ENCODE measurements at places on chromosomes 6 and 20. TPM values are rescaled to one million over a fixed set of nuclear protein-coding genes. Genes with fewer than 3 reads are reported as not detected.

DNA sequence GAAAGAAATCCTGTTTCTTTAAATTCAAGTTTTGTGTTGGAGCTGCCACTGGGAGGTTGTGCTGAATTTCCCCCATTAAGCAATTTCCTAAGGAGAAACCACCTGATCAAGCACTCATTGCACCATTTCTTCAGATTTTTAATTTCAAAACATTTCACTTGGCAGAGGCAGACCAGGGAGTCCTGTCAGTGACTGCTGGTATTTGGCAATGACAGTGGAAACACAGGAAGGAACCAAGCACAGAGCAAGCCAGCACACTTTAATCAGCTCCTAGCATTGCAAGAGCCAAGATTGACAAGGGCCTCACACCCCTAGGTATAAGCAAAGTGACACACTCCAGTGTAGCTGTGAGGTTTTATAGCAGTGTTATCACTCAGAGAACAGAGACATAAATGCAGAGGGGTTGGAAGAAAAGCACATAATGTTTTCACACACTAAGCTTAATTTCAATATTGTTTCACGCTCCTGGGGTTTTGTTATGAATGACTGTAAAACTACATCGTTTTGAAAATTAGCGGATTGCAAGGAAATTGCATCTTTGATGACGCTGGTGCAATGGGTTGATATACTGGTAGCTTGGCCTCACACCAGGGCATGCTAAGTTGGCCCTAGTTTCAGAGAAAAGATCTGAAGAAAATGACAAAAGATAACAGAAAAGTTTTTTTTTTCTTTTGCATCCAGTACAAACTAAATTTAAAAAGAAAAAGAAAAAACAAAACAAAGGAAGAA, 768.4 kb downstream of the TFAP2A start:
- no peak for DNase-seq

DNA sequence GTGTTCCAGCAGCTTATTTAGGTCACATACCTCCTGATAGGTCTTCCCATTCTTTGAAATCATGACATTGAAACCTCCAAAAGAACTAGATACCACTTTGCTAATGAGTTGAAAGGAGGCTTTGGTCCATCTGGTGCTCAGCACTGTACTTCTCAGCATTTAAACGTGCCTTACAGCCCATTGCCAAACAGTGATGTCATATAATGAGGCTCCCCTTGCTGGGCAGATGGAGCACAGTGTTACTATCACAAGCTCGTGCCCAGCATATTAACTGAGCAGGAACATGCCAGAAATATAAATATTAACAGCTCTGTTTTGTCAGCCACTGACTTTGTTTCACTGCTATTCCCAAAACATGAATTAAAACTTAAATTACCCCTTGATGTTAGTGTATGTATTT, 25.5 kb upstream of the MAPK13 start:
- DNase-seq: no peak

DNA sequence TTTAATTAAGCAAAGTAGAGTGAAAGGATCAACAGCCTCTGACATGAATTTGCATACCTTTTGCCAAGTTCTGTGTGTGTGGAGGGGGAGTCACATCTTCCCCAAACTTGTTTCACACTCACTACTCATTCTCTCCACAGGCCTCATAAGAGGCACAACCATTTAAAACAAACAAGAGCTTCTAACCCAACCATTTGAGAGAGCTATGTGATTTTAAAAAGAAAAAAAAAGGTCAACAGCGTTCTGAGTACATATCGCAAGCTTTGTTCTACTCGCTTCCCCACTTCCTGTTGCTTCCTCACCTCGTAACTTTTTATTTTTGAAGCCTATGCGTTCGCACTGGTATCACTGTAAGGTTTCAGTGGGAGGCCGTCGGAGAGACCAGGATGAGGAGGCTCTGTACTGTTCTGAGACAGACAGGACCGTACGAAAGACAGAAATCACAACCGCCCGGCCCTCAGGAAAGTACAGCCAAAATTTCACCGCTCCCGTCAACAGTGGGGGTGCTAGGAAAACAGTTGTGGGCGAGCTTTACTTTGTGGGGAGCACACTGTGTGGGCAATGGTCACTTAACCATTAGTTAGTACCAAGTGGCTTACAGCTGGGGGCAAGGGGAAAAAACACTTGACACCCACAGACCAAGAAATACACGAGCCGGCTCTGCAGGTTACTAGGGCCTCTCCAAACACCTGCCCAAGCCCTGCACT, 61.3 kb downstream of the TRERF1 start:
- DNase-seq: no peak

- DNase-seq: no peak
Measured at GRCh38 chr6:121067381-121067780, 266.9 kb downstream of the TBC1D32 start.

DNA sequence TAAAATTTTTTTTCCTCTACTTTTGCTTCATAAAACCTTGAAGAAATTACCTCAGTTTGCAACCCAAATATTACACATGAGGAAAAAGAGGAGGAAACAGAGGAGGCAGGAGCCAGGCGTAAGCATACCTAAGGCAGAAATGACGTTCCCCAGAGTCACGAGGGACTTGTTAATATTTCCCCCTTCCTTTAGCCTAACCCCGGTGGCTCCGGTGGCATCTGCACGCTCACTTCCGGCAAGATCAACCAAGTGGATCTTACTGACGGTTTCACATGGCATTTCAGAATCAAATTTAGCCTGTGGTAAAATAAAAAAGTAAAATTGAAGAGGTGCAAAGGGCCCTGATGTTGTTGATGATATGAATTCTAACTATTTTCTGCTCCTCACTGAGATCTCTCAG, 67.4 kb downstream of the KIF16B start:
- DNase-seq: no peak

- no peak for DNase-seq
Measured at GRCh38 chr6:125519367-125519766, 217.6 kb upstream of the HDDC2 start.

GRCh38 chr6:81865712-81866111, 113.2 kb upstream of the TENT5A start:
- DNase-seq: no peak

- DNase-seq: no peak
Measured at GRCh38 chr6:169252505-169253189, 999 bp downstream of the THBS2 start.

HLA-DRB1 gene
- total RNA-seq: 28.2 TPM

GRCh38 chr6:133769463-133769862, 119.5 kb upstream of the TCF21 start:
- no peak for DNase-seq

Measured in esophagus muscularis mucosa (tissue), 4 donors.